ENCODE measurements at places on chromosomes 1 and 21.

GRCh38 chr1:9629445-9630201 lies 21.9 kb upstream of the PIK3CD start:
- no peak for DNase-seq

- peak; percentile 35 for DNase-seq
Measured at GRCh38 chr21:33308586-33309490, 15.9 kb upstream of the IFNAR1 start.

DNA sequence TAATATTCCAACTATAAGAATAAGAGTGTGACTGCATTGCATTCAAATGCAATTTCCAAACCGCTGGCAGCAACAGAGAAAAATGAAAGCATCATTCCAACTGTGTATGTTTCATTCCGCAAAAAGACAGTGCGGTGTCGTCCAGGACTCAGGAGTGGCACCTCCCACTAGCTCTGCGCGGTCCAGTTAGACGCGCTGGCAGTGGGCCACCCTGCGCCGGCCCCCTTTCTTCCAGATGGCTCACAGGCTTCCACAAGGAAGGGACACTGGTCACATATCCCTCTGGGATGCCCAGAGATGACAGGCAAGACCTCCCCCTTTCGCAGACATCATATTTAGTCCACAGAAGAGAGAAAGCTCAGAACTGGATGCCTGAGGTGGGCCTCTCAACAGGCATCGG lies 11.9 kb downstream of the WRAP73 start:
- no peak for DNase-seq

- DNase-seq = peak; percentile 24
Measured at GRCh38 chr1:84344286-84344685, 42.8 kb downstream of the SAMD13 start.

DNA sequence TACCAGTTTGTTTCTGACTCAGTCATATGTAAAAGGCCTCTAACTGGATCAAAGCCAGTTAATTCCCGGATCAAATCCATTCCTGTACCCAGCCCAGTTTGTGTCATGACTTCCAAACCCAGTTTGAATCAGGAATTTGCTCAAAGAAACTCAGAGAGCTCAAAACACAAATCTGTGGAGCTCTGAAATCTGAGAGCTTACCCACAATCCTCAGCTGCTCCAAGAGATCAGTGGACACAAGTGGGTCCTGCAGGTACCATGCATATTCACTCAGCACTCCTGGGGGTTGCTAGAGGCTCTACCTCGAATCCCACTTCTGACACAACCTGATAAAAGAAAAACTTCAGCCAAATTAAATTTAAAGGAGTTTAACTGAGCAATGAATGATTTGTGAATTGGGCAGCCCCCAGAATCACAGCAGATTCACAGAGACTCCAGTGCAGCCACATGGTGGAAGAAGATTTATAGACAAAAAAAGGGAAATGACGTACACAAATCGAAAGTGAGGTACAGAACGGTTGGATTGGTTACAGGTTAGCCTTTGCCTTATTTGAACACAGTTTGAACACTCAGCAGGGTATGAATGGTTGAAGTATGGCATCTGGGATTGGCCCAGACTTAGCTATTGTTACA lies 11.9 kb upstream of the MRPL55 start:
- DNase-seq = no peak

DNA sequence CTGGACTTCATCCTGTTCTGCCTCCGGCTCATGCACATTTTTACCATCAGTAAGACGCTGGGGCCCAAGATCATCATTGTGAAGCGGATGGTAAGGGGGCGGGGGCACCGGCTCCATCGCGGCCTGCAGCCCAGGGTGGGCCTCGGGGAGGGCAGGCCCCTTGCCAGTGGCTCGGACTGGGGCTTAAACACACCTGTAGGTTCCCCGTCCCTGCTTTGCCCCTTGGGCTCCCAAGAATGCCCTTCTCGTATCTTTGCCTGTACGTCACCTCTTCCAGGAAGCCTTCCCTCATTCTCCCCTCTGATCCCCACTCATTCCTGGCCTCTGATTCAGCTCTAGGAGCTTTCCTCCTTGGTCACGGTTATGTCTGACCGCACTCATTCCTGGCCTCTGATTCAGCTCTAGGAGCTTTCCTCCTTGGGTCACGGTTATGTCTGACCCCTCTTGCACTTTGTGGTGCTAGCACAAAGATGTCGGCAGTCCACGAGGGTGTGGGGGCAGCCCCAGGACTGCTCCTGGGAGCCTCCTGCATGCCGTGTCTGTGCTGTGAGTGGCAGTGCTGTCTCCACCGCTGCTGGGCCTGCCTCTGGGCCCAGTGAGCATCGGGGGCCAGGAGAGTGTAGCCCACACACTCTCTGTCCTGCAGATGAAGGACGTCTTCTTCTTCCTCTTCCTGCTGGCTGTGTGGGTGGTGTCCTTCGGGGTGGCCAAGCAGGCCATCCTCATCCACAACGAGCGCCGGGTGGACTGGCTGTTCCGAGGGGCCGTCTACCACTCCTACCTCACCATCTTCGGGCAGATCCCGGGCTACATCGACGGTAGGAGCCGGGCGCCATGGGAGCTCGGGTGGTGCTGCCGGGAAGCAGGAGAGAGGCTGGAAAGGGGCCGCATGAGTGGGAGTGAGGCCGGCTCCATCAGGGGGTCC lies 49.1 kb upstream of the LRRC3 start:
- peak; percentile 92 for DNase-seq

DNA sequence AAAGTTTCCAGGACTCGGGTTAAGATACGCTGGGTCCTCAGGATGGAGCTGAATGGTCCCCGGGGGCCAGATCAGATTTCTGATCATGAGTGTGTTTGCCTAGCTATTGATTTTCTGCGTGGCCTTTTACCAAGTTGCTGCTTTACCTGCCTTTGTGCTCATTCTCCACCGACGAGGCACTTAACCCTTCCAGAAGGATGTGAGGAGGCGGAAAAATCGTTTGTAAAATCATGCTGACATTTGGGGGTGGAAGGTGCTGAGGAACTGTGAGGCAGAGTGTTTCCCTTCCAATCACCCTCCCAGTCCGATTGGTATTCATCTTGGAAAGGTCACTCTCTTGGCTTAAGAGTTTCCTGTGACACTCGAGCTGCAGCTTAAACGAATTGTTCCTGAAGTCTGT lies 337.1 kb upstream of the KAZN start:
- no peak for DNase-seq

DNA sequence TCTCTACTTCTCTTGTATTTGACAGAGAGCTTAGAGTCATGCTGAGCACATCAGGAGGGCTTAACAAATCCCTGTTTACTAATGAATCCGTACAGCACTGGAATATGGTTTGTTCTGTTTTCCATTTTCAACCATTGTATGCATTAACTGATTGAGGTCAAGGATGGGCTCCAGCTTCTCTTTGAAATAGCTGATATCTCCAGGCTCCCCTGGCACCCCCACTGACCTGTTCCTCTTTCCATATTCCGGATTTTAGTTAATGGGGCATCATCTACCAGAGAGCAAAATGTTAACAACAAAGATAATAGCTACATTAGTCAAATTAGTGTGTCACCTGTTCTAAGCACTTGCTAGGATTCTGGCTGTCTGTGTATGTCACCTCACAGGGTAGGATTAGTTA lies 57.6 kb downstream of the NENF start:
- no peak for DNase-seq

DNA sequence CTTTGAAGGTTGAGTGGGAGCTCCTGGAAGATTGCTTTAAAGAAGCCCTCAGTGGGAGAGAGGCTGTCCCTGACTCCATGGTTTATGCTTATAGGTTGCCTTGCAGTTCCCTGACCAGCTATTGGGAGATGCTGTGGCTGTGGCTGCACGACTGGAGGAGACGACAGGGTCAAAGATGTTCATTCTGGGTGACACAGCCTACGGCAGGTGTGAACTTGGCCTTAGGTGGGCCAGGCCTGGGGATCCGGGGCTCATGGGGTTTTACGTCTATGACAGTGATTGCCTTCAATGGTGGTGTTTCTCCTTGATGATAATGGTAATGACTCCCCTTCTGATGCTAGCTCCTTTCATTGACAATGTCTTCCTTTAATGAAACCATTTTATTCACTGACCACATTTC lies 692 bp downstream of the DPH2 start:
- DNase-seq = no peak

GRCh38 chr1:7576946-7577657 lies 194.0 kb upstream of the VAMP3 start:
- no peak for DNase-seq

DNA sequence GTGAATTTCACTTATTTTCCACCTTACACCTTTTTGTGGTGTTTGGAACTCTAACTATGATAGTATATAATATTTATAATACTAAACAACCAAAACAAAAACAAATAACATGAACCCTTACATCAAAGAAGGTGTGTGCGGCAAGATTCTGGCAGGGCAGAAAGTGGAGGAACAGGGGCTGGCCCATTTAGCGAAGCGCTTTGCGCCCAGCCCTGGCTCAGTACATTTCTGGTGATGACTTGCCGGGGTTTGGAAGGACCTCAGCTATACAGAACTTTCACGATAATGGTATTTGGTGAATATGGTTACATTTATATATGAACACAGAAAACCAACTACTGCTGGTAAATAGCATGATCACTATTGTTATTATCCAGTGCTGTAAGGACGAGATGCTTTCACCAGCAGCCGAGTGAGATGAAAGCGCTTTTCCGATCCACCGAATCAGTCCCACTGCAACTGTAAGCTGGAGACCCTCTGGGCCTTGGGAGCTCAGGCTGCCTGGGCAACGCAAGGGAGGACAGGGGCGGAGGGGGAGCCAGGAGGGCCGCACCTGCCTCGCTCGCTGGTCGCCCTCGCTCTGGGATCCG lies 63.9 kb downstream of the CD247 start:
- DNase-seq = no peak

DNA sequence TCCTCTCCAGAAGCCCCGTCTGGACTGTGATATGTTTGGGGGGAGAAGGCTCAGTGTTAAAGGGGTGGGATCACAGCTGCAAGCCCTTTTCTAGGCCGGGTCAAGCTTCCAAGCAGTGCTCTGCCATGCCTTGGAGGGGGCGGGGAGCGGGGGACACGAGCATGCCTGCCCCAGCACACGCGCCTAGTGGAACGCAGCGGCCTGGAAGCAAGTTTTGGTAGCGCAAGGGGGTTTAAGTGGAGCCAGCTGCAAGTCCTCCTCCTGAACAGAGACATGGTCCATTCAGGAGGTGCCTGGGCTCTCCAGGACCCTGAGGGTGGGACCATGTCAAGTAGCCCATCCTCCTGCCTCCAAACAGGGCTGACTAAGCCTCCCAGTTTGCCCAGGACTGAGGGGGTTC lies 112.2 kb downstream of the CASZ1 start:
- no peak for DNase-seq

DNA sequence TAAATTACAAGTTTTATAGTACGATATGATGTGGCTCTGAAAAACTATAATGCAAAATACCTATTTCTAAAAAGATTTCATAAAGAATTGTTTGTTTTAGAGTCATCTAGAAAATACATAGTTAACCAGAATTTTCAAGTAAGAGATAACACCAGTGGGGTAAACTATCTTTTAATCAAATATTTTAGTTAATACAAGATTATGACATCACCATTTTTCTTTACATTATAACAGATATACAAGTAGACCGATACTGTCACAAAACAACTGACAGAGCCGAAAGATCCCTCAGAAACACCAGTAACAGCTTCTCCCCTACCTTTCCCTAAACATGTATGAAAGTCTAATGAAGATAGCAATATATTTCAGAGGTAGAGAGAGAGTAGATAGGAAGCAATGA lies 54.2 kb downstream of the EPS15 start:
- no peak for DNase-seq

DNA sequence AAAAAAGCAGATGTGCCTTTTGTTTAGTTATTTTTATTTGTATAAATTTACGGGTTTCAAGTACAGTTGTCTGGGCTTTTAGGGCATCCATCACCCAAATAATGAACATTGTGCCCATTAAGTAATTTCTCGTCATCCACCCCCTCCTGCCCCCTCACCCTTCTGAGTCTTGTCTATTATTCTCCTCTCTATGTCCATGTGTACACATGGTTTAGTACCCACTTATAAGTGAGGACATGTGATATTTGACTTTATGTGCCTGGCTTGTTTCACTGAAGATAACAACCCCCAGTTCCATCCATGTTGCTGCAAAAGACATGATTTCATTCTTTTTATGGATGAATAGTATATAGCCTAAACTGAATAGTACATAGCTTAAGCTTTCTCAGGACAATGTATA lies 189.2 kb downstream of the ZP4 start:
- DNase-seq = no peak

DNA sequence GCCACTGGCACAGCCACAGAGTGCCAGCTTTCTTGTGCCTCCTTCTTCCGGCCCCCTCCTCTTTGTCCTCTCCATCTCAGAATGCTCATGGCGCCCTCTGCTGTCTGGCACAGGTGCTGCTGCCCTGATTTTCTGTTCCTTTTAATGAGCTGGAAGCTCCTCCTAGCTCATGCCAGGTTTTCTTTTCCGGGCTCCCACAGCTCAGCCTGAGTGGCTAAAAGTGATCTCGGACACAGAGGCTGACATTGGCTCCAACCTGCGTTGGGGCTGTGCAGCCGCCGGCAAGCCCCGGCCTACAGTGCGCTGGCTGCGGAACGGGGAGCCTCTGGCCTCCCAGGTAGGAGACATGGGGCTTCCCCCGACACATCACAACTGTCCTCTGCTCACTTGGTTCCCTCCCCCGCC lies 18.7 kb downstream of the CNTN2 start:
- DNase-seq = peak; percentile 69

- DNase-seq = peak; percentile 80
Measured at GRCh38 chr1:59139396-59139795, 157.5 kb upstream of the FGGY start.

GRCh38 chr1:13675151-13675651 lies 24.8 kb upstream of the PRDM2 start:
- no peak for DNase-seq

- DNase-seq = no peak
Measured at GRCh38 chr1:154593390-154593789, 14.6 kb downstream of the ADAR start.

GRCh38 chr21:23900727-23901126 lies 1706.6 kb downstream of the MRPL39 start:
- no peak for DNase-seq

GRCh38 chr1:177897998-177898654 lies 71.7 kb downstream of the SEC16B start:
- no peak for DNase-seq

- no peak for DNase-seq
Measured at GRCh38 chr1:13756557-13757315, 56.7 kb downstream of the PRDM2 start.

GRCh38 chr1:61348025-61348665 lies 265.8 kb downstream of the NFIA start:
- DNase-seq = no peak

GRCh38 chr1:7199077-7199779 lies 414.0 kb downstream of the CAMTA1 start:
- DNase-seq = no peak

DNA sequence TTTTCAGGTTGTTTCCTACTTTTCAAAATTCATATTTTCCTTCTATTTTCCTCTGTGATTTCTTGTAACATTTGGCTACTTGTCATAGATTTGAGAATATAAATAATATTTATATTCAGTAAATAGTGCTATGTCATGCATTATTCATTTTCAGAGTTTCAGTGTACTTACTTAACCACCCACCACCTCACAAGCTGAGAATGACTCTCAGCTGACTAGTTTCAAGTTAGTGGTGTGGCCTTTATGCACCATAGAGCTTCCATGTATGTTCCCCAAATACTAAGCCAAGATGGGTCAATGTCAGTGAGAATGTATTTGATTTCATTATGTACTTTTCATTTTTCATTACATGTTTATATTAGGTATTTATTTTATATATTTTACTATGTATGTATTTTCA lies 56.9 kb upstream of the RGS1 start:
- DNase-seq = no peak

GRCh38 chr1:25800703-25801377 lies 847 bp downstream of the SELENON start:
- DNase-seq = no peak

GRCh38 chr1:33237579-33237978 lies 18.7 kb upstream of the ZNF362 start:
- peak; percentile 30 for DNase-seq

GRCh38 chr1:24935615-24936484 lies 5.8 kb upstream of the RUNX3 start:
- DNase-seq = no peak
